ENCODE measurements at places on chromosomes 13 and 19.

DNA sequence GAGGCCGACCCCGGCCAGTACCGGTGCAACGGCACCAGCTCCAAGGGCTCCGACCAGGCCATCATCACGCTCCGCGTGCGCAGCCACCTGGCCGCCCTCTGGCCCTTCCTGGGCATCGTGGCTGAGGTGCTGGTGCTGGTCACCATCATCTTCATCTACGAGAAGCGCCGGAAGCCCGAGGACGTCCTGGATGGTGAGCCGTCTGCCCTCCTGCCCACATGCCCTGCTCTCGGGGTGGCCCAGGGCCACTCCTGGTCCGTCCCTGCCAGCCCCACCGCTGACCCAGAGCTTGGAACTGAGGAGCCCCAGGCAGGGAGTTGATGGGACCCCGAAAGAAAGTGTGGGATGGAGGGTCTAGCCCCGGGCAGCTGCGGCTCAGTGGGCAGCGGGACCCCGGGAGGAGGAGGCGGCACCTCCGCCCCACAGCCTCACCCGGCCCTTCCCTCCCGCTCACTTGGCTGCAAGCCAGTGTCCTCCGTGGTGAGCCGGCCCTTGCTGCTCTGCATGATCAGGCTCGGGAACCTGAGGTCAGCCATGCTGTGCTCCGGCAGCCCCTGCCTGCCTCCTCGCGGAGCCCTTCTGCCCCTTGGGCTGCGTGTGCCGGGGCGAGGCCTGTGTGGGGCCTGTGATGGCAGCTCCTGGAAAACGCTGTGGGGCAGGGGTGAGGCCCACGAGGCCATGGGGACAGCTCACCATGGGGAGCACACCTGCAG, 8.1 kb upstream of the HCN2 start:
- no peak for DNase-seq

DNA sequence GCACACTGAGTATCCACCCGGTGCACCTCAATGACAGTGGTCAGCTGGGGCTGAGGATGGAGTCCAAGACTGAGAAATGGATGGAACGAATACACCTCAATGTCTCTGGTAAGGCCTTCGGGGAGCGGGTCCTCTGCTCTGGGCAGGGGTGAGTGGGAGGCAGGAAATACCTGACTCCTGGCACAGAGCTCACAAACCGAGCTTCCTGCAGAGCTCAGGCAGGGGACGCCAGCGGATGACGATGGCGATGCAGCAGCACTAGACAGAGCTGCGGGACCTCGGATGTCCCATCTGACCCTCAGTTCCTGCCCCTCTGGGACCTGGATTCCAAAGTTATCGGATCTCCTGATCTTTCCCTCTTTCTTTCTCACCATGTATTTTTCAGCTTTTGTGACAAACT, 3.8 kb downstream of the CD22 start:
- no peak for DNase-seq

GRCh38 chr13:83274679-83275078, 607.6 kb downstream of the SLITRK1 start:
- no peak for DNase-seq

DNA sequence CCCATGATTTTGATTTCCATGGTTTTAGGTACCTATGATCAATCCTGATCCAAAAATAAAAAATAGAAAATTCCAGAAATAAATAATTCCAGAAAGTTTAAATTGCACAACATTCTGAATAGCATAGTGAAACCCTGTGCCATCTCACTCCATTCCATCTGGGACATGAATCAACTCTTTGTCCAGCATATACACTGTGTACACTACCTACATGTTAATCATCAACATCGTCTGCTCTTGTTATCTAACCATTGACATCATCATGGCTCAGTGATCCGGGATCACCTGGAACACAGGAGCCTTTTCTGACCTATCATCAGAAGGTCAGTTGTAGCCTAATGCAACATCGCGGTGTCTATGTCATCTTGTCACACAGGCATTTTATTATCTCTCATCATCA, 75.6 kb downstream of the MYO16 start:
- DNase-seq, result no peak

DNA sequence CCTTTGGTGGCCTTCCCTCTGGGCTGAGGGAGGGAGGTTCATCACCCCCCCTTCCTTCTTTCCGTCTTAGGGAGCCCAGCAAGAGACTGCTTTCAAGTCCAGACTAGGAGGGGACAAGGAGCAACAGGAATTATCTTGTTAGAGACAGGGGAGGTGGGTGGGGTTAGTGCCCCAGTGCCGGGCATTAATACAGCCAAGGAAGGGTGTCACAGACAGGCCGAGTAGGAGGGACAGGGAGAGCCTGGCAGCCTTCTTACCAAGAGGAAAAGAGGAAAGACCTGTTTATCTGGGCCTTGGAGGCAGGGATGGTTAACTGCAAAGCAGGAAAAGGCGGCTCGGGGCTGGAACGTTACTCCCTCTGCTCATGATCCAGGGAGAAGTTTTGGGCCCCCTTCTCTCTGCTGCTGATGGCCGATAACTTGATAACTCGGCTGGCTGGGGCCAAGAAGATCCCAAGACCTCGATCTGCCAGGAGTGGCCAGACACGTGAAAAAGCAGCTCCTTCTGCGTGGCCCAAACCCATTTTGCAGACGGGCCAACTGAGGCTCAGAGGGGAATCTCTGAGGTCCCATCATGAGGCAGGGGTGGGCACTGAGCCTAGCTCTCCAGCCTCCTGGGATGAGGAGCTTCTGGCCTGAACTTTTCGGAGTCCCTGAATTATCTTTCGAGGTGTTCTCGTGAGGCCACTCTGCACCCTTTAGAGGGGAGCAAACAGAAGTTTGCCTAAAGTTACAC, 79.3 kb downstream of the PTPRS start:
- DNase-seq, result no peak

DNA sequence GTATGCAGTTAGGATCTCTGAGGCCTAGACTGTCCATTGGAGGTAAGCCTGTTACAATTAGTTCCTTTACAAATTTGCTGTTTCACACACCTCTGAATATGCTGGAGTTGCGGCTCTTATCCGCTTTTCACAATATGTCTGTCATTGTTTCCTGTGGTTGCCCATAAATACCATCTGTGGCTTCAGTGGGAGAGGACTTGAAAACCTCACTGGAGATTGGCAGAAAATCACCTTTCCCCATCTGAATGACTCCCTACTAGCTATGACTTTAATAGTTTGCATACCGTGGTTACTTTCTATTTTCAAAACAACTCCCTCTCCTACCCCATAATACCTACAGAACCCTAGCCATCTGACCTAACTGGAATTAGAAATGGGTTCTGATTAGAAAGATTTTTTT, 454.3 kb downstream of the PCDH17 start:
- DNase-seq, result no peak

GRCh38 chr13:75264611-75265010, 217.4 kb downstream of the TBC1D4 start:
- no peak for DNase-seq

GRCh38 chr19:21128901-21129698, 12.7 kb upstream of the ZNF431 start:
- no peak for DNase-seq

GRCh38 chr13:31060655-31061054, 101.0 kb downstream of the HSPH1 start:
- no peak for DNase-seq

- peak; percentile 38 for DNase-seq
These were observed 200.2 kb downstream of the DCLK1 start for GRCh38 chr13:35930665-35931631.

Measured in fibroblast of the aortic adventitia (primary cell).